ENCODE measurements at places on chromosomes 5 and 9.

- no peak for DNase-seq
These were observed 201.7 kb downstream of the EFNA5 start for GRCh38 chr5:107469064-107469463.

- DNase-seq = no peak
These were observed 202.1 kb downstream of the FBXL7 start for GRCh38 chr5:15702102-15702501.

- no peak for DNase-seq
These were observed 90.7 kb upstream of the FSTL4 start for GRCh38 chr5:133702791-133703770.

- no peak for DNase-seq
These were observed 154.2 kb downstream of the GAPVD1 start for GRCh38 chr9:125415583-125416460.

DNA sequence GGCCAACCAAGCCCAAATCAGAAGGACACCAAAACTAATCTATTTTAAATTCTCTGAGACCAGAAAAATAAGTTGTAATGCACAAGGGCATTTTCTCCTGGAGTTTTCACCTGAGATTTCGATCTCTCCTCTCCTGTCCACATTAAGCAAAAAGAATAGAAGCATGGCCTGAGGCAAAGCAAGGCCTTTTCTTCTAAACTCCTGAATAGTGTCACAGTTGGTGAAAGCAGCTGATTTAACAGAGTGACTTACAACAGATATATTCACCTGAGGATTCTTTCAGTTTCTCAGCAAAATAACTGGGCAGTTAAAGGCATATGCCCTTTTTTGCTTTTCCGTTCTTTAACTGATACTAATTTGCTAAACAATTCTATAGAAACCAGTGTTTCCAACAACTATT lies 547.7 kb downstream of the EFNA5 start:
- no peak for DNase-seq
